Ecto neural progenitor cell (in vitro differentiated cells): ENCODE measurements at places on chromosomes 12 and 14.

GRCh38 chr12:43210485-43211192 lies 341.4 kb downstream of the ADAMTS20 start:
- DNase-seq, result no peak

- no peak for DNase-seq
These were observed 170.3 kb downstream of the GRIN2B start for GRCh38 chr12:13811061-13811460.

GRCh38 chr12:60926256-60926655 lies 1330.4 kb downstream of the SLC16A7 start:
- DNase-seq, result no peak

- no peak for DNase-seq
These were observed 8.9 kb downstream of the VAMP1 start for GRCh38 chr12:6461401-6462233.

DNA sequence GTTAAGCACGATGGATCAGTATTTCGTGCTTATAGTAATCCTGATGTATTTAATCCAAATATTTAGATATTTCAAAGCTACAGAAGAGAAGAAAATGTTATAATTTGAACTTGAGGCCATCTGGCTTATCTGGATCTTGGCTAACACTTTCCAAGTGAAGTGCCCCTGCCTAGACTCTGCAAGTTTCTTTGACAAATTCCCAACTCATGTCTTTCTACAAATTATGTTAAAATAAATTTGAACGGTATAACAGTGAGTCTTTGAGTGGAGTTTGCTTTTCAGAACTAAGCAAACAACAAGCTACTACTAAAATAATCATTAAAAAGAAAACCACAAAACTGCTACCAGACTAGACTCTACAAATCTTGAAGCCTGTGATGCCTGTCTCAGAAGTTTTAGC lies 374.4 kb upstream of the PRICKLE1 start:
- DNase-seq, result no peak

DNA sequence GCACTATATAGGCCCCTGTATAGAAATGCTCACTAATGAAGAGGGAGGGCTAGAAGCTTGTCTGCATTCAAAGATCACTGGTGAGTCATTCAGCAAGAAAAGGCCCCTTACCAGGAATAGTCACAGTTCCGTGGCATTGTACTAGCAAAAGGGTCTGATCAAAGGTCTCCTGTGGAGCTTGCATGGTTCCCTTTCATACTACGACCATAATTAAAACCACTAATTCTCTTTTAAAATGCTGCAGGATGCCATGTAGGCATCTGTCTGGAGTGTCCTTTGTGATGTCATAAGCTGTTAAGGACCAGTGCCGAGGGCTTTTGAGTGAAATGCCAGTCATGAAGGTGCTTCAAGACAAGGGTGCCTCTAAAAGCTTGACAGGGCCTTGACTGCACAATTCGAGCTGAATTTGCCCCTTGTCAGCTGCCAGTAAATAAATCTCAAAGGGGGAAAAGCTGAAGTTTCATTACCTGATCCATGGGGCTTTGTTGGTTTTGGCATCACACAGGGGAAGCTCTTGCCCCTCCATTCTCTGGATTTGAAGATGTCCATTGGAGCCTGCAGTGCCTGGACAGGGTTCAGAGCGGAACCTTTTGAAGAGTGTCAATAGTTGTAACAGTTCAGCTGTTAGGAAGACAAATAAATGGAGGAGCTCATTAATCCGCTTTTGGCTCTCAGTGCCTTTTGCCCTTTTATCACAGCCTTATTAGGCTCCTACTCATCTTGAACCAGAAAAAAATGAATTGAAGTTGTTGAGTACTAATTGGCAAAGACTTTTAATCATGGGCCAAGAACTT lies 69.1 kb downstream of the TMEM260 start:
- peak; percentile 58 for DNase-seq

- no peak for DNase-seq
These were observed 12.1 kb upstream of the ESPL1 start for GRCh38 chr12:53255996-53256395.

- DNase-seq, result no peak
These were observed 7.8 kb downstream of the BHLHE41 start for GRCh38 chr12:26116829-26117715.

GRCh38 chr12:77372026-77372425 lies 306.7 kb upstream of the E2F7 start:
- DNase-seq, result no peak

GRCh38 chr14:94644102-94644535 lies 31.9 kb downstream of the SERPINA3 start:
- peak; percentile 25 for DNase-seq

DNA sequence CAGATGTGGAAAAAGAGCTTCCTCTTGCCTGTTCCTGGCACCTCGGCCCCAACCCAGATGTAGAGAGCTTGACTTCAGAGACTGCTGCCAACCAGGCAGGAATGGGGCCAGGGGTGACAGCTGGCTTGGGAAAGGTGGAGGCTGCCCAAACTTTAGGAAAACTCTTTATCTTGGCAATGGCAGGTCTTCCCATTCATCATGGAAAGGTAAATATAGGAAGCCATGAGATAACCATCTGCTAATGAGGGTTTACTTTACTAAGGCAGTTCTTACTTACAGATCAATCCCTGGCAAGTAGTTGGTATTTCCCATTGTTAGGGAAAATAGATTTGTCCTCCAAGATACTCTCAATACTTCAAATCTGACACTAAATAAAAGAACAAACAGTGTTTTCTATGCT lies 143.1 kb upstream of the NUDT4 start:
- no peak for DNase-seq

DNA sequence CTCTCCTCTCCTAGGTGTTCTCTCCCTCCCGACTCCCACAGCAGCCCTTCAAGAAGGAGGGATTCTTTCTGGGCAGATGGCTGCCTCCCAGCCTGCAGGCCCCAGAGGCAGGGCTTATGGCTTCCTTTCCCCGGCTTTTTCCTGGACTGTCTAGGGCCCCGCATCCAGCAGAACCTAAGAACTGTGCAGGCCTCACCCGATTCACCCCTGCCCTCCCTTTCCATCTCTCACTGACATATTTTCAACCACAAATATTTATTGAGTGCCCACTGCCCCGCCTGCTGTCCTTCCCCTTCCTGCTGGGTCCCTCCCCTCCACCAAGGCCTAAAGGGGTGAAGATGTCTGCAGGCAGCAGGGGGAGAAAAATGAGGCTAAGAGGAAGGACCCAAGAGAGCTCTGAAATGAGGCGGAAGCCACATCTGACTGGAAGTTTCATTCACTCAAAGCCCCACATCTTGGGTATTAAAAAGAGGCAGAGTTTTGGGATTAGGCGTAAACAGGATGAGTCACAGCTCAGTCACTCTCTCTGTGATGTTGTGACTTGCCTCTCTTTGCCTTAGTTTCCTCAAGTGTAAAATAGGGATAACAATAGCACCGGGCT lies 2.9 kb downstream of the SCNN1A start:
- peak; percentile 50 for DNase-seq

GRCh38 chr12:119157978-119158377 lies 20.8 kb upstream of the HSPB8 start:
- DNase-seq, result no peak

- no peak for DNase-seq
These were observed 70.7 kb downstream of the NOVA1 start for GRCh38 chr14:26527095-26527494.

DNA sequence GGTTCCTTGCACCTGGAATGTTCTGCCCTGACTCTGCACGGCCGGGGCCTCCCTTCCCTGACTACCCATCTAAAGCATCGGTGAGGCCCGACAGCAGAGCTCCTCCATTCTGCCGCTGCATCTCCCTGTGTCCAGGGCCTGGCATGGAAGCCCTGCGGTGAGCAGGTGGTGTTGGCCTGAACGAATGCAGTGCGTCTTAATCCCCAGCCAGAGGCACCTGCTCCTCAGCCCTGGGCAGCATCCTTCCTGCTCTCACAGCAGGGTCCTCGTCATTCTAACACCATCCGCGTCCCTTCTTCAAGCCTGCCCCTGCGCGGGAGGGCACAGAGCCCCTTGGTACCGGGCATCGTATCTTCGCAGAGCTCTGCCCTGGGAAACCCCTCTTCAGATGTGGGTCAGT lies 15.4 kb downstream of the BEGAIN start:
- DNase-seq, result no peak

DNA sequence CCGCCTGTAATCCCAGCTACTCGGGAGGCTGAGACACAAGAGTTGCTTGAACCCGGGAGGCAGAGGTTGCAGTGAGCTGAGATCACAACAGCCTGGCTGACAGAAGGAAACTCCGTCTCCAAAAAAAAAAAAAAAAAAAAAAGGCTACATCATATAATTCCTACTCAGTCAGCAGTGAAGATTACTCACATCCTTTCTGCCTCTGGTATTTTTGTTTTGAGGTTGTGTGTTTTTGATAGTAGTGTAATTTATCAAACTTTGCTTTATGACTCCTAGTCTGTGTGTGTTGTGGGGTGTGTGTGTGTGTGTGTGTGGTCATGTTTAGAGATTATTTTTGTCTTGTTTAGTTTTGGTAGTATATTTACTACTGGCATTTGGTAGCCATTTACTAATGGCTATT lies 29.8 kb upstream of the DLGAP5 start:
- DNase-seq, result no peak

- DNase-seq, result no peak
These were observed 32.2 kb upstream of the SPTLC2 start for GRCh38 chr14:77648520-77649200.

DNA sequence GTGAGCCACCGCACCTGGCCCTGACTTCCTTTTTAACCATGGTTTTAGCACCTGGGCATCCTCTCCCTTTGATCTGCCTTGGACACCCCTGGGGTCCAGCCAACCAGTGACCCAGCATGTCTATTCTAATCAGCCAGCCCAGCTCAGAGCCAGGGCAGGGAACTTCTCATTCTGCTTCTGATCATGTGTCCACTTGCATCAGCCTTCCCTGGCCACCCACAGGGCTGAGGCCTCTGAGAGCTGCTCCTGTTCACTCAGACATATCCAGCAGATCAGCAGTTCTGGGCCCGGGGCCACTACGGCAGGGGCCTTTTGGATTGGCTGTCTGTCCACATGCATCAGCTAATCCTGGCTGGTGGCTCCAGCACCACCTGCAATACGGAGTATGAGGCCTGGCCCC lies 117.9 kb upstream of the MAP1LC3B2 start:
- no peak for DNase-seq

DNA sequence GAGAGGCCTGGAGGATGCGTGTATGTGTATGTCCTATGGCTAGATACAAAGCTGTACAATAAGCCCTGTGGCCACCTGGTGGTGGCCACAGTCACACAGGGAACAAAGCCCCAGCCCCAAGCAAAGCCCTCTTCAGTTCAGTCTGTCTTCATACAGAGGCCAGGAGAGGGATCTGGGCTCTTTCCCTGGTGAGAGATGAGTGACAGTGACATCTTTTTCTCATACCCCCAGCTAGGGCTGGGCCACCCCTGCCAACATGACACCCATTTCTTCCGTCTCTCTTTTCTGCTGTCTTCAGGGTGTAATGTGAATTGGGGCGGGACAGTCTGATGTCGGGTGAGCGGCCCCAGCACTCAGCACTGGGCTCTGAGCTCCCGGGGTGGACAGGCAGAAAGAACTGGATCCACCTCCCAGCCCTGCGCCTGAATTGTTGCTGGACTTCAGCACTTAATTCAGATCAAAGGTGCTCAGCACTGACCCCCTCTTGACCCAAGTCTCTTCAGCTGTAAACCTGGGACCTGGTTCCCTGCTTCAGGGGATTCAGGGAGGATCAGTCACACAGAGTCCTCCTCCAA lies 59.8 kb downstream of the SERPINA3 start:
- DNase-seq, result peak; percentile 51
